Neural progenitor cell (in vitro differentiated cells): ENCODE measurements at places on chromosomes 11 and 22.

GRCh38 chr11:91630916-91631673 is 593.5 kb upstream of the FAT3 start:
- DNase-seq, result no peak

DNA sequence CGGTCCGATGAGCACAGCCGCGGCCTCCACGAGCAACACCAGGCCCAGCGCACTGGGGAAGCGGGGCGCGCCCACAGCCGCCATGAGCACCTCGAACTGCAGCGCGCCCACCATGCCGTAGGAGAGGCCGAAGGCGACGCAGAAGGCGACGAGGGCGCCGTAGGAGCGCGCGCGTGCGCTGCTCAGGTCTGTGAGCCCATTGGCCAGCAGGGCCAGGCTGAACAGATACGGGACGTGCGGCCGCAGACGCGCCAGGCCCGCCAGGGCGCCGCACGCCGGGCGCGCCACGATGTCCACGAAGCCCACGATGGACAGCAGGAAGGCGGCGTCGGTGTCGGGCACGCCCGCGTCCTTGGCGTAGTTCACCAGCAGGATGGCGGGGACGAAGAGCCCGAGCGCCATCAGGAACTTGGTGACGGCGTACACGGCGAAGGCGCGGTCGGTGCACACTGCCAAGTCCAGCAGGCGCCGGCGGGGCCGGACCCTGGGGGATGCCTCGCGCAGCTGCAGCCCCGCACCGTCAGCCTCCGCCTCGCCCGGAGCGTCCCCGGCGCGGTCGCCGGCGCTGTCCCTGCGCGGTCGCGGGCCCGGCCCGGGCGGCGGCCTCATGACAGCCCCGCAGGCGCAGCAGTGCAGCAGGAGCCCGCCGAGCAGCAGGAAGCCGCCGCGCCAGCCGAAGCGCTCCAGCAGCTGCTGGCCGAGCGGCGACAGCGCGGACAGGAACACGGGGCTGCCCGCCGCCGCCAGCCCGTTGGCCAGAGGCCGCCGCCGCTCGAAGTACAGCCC is 2.9 kb downstream of the SLC16A8 start:
- peak; percentile 74 for DNase-seq

- no peak for DNase-seq
Measured at GRCh38 chr11:45773786-45774655, 30.9 kb upstream of the SLC35C1 start.

GRCh38 chr11:83355391-83355790 is 69.2 kb upstream of the CCDC90B start:
- DNase-seq, result no peak

DNA sequence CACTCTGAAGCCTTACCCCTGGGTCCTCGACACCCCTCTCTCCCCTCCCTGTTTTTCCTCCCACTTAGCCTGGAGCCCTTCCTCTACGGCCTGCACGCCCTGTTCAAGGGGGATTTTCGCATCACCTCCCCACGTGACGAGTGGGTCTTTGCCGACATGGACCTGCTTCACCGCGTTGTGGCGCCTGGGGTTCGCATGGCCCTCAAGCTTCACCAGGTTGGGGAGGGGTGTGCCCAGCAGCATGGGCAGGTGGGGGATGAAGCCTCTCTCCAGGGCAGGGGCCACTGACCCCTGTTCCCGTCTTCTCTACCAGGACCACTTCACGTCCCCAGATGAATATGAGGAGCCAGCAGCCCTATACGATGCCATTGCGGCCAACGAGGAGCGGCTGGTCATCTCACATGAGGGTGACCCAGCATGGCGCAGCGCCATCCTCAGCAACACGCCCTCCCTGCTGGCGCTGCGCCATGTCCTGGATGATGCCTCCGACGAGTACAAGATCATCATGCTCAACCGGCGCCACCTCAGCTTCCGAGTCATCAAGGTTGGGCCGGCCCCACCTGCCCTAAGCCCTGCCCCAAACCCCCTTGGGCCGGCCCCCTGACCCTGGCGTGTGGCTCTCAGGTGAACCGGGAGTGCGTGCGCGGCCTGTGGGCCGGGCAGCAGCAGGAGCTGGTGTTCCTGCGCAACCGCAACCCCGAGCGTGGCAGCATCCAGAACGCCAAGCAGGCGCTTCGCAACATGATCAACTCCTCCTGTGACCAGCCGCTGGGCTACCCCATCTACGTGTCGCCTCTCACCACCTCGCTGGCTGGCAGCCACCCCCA is 2.8 kb upstream of the SIPA1 start:
- DNase-seq, result no peak

- no peak for DNase-seq
Measured at GRCh38 chr11:29162491-29162890, 854.3 kb downstream of the KCNA4 start.

- DNase-seq, result no peak
Measured at GRCh38 chr11:131829725-131830124, 459.3 kb downstream of the NTM start.

- DNase-seq, result no peak
Measured at GRCh38 chr22:49392841-49393510, 434.7 kb downstream of the BRD1 start.

GRCh38 chr11:71489311-71490043 is 36.5 kb downstream of the NADSYN1 start:
- no peak for DNase-seq

DNA sequence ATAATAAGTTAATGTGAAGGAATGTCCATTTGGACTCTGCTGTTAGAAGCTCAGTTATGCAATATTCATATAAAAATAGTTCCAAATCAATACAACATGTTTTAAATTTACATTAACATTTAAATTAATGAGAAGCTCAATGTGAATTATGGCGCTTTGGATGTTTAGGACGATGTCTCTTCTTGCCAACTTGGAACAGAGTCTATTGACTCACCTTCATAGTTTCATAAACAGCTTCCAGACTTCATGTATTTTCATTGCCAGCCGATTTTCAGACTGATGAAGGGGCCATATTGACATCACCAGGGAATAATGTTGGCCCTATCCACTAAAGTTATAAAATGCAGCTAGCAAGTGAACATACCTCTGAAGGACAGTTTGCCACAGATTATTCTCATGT is 1136.2 kb downstream of the LRRC4C start:
- DNase-seq, result no peak

- DNase-seq, result no peak
Measured at GRCh38 chr11:2981130-2981529, 11.0 kb downstream of the NAP1L4 start.

- DNase-seq, result no peak
Measured at GRCh38 chr22:36183446-36183845, 18.2 kb downstream of the APOL4 start.

- peak; percentile 34 for DNase-seq
Measured at GRCh38 chr11:68840661-68841653, 759 bp downstream of the CPT1A start.

GRCh38 chr22:22536916-22537315 is 16.8 kb upstream of the ZNF280A start:
- no peak for DNase-seq

DNA sequence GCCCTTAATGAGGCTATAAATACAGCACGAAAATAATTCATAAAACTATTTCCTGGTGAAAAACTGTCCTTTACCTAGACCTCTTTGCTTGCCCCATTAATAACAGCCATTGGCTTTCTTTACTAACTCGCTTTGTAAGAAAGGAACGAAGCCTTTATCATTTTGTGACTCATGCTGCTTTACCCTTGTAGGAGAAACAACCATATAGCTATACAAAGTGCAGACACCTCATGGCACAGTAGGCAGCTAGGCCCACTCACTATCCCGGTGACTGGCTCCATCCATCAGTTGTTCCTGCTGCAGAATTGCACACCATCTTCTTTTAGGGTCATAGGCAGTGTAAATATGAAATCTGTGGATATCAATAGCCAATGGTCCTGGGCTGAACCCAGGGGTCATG is 85.8 kb downstream of the LDLRAD3 start:
- DNase-seq, result no peak

DNA sequence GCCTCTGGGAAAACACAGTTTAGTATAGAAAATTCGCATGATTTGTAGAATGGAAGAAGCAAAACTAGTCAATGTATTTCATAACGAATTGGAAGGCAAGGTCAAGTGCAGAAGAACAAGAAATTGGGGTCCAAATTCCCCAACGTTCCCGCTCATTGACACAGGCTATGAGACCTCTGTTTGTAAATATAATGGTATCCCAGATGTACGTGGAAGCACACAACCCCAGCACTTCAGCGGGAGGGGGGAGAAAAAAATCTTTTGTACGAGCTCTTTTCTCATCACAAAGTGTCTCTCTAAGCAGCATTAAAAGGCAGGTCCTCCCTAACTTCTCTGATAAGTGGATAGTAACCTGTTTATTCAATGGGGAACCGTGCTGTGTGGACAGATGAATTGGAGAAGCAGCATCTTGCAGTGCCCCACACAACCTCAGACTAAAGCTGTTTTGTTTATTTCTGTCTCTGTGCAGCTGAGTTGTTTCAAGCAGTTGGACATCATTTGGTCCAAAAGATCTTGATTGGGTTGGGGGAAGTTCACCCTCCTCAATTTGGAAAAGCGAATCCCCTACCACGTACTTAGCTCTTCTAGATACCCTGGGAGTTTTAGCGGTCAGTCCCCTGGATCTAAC is 1.1 kb upstream of the GAB2 start:
- DNase-seq, result no peak

- DNase-seq, result no peak
Measured at GRCh38 chr11:96396637-96397036, 6.8 kb downstream of the JRKL start.

GRCh38 chr11:44138286-44138685 is 42.8 kb downstream of the EXT2 start:
- no peak for DNase-seq

DNA sequence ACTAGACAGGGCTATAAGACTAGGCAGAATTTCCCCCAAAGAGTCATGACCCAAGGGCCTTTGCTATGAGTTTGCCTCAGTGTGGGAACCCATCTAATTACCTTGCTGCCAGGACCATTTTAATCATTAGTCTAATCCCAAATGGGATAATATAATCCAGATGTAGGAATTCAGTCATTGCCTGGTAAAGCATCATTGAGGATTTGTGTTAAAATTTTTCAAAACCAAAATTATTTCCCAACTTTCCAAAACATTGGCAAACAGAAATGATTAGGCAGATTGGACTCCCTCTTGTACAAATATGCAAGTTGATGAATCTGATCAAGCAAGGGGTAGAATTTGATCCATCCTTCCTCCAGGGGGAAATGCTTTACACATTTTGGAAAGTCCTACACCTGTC is 16.2 kb upstream of the MMP13 start:
- DNase-seq, result no peak

GRCh38 chr11:117273550-117274289 is 17.4 kb upstream of the BACE1-AS start:
- DNase-seq, result no peak

DNA sequence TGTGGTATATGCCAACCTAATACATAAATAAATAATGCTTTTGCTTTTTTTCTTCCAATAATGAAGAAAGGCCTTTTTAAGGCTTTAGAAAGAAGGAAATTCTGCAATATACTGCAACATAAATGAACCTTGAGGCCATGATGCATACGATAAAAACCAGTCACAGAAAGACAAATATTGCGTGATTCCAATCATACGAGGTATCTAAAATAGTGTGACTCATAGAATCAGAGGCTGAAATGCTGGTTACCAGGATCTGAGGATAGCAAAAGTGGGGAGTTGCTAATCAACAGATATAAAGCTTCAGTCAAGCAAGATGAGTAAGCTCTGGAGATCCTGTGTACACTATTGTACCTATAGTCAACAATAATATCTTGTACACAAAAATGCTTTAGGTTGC is 24.2 kb downstream of the MS4A6A start:
- no peak for DNase-seq

DNA sequence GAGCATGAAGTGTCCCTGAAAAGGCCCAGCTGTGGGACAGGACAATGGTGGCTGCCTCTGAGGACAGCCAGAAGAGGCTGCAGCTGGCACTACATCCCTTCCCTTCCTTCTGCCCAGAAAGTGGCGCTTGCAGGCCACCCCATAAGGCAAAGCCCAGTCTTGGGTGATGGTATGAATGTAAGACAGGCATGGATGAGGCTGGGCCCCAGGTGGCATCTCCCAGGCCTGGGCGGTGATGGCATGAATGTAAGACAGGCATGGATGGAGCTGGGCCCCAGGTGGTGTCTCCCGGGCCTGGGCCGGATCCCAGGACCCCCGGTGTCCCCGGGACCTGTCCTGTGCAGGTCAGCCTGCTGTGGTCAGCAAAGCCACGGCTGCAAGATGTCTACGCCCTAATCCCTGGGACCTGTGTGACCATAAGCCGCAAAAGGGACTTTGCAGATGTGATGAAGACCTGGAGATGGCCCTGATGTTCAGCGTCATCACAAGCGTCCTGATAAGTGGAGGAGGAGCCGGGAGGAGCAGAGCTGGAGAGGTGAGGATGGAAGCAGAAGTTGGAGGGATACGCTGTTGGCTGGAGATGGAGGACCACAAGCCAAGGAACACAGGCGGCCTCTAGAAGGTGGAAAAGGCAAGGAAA is 181.1 kb downstream of the CTTN start:
- DNase-seq, result no peak

GRCh38 chr11:57640068-57640800 is 9.5 kb downstream of the YPEL4 start:
- no peak for DNase-seq

- DNase-seq, result peak; percentile 65
Measured at GRCh38 chr11:128936606-128937251, 5.9 kb downstream of the TP53AIP1 start.

- no peak for DNase-seq
Measured at GRCh38 chr22:37214731-37215030, 2.4 kb upstream of the SSTR3 start.

GRCh38 chr11:65420979-65421793 is 1.4 kb upstream of the NEAT1 start:
- peak; percentile 39 for DNase-seq

DNA sequence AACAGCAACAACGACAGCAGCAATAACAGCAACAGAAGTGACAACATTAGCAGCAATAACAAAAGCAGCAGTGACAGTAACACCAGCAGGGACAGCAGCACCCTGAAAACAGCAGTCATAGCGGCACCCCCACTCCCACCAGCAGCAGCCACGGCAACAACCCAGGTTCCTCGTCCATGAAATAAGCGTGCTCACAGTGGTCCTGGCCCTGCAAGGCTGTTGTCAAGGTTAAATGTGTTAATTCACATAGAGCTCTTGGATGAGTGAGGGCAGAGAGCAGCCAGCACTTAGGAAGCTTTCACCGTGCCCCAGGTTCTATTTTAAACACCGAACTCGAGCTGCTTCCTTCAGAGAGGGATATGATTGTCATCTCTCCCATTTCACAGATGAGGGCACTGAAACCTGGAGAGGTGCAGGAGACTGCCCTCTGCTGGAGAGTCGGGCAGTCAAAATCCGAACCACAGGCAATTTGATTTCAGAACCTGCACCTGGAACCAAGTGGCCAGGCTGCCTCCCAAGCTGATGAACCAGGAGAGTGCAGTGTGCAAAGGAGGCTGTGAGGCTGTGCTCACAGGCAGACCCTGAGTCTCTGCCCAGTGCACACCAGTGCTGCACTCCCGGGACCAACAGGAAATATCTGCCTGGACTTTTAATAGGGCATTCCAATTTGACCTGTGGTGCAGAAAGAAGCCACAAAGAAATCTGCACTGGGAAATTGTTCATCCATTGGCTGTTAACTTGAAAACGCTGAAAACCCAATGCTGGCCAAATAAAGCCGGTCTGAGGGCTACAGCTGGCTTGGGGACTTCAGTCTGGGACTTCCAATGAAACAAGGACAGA is 22.9 kb upstream of the FGF3 start:
- peak; percentile 35 for DNase-seq

- DNase-seq, result no peak
Measured at GRCh38 chr11:125921042-125921441, 16.7 kb downstream of the DDX25 start.

GRCh38 chr11:46457021-46457420 is 65.4 kb upstream of the CHRM4 start:
- DNase-seq, result peak; percentile 23

- peak; percentile 86 for DNase-seq
Measured at GRCh38 chr11:116580799-116581198, 192.0 kb downstream of the BUD13 start.

- DNase-seq, result peak; percentile 13
Measured at GRCh38 chr11:74090701-74091100, 80.1 kb downstream of the C2CD3 start.
